ENCODE measurements at places on chromosomes 13 and 19.

DNA sequence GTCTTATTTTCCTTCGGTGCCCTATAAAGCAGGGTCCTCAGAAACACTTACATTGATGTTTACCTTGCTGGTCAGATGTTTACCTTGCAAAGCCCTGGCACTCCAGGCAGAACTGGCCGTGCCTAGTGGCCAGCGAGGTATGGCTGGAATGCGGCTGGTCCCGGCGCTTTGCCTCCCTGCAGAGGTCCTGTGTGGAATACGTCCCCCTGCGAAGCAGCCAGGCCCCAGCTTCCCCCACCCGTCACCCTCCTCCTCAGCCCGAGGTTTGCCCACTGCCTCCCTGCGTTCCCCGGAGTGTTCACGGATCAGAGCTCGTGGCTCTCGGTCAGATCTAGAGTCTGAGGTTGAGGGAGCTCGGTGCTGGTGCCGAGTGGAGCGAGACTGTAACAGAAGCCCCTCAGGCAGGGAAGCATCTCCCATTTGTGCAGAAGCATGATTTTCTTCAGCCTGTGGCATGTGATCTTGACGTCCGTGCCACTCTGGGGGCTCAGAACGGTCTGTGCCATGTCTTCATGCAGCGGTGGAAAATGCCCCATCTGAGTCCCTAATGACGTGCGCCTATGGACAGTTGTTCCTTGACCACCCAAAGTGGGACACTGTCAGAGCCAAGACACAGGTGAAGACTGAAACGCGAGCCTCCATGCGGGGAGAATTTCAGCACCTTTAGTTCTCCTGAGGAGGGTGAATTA, 54.8 kb upstream of the SOX1 start:
- DNase-seq, result no peak

DNA sequence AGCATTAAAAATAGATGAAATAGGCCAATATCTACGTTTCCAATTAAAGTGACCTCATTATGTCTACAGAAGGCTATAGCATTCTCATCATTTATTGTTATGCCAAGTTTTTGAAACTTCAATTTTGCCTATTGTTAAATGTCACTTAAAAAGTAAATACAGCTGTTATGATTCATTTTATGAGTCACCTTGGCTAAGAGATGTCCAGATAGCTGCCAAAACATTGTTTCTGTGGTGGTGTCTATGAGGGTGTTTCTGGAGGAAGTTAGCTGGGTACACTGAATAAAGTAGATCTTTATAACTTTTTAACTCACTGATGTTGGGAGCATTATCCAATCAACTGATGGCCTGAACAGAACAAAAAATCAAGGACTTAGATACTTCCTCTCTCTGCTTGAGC, 1209.7 kb upstream of the PCDH9 start:
- DNase-seq, result no peak

GRCh38 chr13:110340812-110341444, 33.8 kb downstream of the COL4A2 start:
- DNase-seq, result no peak

- no peak for DNase-seq
These were observed 447.3 kb downstream of the FGF9 start for GRCh38 chr13:22118158-22118557.

DNA sequence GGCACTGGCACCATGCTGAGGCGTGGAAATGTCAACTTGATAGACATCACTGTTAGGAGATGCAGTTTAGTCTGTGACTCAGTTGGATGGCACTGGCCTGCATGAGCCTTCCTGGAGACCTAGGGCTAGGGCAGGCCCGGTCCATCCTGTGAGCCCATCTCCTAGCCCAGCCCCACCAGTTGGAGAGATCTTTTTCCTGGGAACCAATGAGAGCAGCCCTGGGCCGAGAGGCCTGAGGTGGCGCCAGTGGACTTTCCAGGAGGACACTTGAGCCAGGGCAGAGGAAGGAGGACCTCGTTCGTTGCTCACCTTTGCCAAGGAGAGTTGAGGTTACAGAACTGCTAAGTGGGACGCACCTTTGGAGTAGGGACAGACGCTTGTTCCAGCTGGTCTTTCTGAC, 100.5 kb upstream of the TEX29 start:
- no peak for DNase-seq

DNA sequence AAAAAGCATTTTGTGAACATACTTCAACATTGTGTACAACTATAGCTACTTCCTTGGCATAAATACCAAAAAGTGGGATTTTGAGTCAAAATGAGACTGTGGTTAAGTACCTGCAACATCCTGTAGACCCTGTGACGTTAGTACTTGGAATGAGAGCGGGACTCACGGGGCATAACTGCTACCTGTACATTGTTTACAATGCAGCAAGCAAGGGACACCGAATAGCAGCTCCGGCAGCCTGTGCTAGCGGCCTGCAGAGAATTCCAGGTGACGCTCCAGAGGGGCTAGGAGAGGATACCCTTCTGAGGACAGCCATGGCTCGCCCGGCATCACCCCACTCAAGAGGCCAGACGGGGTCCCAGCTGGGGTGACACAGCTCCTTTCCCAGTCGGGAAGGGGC, 824 bp upstream of the ZNF331 start:
- DNase-seq, result no peak

GRCh38 chr19:53552001-53552721, 14.2 kb downstream of the ZNF331 start:
- no peak for DNase-seq

DNA sequence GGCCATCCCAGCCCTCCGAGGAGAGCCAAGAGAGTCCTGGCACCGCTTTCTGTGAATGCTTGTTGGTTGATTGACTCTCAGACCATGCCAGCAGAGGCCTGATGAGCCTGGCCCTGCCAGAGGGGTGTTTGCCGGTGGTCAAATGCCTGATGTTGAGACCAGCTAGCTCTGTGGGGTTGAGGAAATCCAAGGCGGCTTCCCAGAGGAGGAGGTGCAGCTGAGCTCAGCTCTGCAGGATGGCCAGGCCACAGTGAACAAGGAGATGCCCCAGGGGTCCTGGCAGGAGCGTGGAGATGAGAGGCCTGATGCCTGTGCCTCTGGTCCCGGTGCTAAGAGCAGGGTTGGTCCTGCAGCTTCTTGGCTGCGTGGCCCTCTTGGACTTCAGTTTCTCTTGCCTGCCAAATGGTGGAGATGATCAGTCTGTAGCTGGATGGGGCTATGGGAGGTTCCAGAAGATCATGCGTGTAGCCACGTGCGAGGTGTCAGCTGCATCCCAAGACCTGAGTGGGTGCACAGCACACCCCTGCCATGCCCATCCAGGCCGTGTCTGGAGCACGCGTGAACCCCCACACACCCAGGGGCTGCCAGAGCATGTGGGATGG, 16.8 kb downstream of the NFIC start:
- no peak for DNase-seq

DNA sequence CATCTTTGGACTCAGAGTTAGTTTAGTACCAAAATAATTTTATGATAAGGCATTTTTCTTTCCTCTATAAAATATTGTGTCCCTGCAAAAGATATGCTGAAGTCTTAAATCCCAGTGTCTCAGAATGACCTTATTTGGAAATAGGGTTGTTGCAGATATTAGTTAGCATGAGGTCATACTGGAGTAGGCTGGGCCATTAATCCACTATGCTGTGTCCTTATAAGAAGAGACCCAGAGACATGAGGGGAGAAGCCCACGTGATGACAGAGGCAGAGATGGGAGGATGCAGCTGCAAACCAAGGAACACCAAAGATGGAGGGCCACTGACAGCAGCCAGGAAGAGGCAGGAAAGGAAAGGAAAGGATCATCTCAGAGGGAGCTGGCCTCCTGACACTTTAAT, 6.4 kb downstream of the POGLUT2 start:
- DNase-seq, result no peak

- DNase-seq, result peak; percentile 45
These were observed at the start of gene GSX1 for GRCh38 chr13:27792393-27793218. TSS of gene GSX1 (plus strand) at chr13:27792483. CDS start at chr13:27792691, 208 bp downstream.

GRCh38 chr19:5681391-5682106, 722 bp downstream of the HSD11B1L start:
- DNase-seq, result no peak

GRCh38 chr19:1955171-1956121, 14.5 kb downstream of the CSNK1G2 start:
- no peak for DNase-seq

- no peak for DNase-seq
These were observed 2.2 kb downstream of the ABCC4 start for GRCh38 chr13:95298971-95299621.

- no peak for DNase-seq
These were observed 105.7 kb upstream of the KL start for GRCh38 chr13:32910530-32910929.

- DNase-seq, result no peak
These were observed 72.8 kb downstream of the GNG7 start for GRCh38 chr19:2629491-2630351.

DNA sequence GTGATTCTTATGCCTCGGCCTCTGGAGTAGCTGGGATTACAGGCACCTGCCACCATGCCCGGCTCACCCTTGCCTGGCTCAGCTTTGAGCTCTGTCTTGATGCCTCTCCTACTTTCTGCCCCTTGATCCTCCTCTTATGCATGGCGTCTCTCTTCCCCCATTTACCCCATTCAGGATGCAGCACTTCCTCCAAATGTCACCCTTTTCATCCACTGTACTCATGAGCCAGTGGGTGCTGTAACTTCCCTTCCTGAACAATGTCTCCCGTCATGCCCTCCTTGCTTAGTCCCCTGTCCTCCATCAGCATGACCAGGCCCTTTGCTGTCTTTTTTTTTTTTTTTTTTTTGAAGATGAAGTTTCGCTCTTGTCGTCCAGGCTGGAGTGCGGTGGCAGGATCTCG, 3.4 kb upstream of the SIGLEC9 start:
- no peak for DNase-seq

DNA sequence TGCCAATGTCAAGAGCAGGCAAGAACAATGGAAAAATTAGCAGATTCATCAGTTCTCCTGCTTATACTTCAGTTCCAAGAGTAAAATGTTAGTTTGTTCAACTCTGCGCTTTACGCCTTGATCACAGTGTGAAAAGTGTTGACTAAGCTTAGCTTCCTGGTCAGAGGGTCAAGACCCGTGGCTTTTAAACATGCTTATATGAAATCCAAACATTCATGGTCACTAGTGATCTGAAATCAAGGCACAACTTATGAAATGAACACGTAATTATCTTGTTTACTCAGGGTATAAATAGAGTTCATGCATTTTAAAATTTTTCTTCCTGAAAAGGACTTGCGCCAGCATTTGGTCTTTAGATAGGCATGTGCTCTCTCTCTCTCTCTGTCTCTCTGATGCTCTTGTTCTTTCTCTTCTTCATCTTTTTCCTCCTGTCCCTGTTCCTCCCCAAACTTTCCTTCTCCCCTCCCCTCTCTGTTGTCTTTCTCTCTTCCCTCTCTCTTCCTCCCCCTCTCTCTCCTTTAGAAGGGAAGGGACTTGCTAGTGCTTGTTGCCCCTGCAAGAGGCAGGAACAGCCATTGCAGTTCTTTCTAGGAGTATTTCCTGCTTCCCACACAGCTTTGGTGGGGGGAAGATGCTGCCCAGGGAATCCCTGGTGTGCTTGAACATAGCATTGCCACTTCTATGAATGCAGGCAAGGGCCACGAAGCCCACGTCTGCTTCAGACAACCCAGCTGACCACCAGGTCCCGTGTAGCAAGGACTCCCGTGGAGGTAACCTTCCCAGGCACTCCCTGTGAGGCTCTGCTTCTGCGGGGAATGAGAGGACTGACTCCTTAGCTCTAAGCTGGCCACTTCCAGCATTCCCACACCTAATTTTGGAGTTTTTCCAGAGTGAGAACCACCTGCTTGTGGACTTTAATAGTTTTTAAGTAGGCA, 7.1 kb upstream of the ZNF536 start:
- DNase-seq, result no peak

- peak; percentile 85 for DNase-seq
These were observed 514.5 kb downstream of the IRS2 start for GRCh38 chr13:109271555-109272541.

GRCh38 chr13:113939129-113939943, 34.5 kb downstream of the C13orf46 start:
- no peak for DNase-seq

DNA sequence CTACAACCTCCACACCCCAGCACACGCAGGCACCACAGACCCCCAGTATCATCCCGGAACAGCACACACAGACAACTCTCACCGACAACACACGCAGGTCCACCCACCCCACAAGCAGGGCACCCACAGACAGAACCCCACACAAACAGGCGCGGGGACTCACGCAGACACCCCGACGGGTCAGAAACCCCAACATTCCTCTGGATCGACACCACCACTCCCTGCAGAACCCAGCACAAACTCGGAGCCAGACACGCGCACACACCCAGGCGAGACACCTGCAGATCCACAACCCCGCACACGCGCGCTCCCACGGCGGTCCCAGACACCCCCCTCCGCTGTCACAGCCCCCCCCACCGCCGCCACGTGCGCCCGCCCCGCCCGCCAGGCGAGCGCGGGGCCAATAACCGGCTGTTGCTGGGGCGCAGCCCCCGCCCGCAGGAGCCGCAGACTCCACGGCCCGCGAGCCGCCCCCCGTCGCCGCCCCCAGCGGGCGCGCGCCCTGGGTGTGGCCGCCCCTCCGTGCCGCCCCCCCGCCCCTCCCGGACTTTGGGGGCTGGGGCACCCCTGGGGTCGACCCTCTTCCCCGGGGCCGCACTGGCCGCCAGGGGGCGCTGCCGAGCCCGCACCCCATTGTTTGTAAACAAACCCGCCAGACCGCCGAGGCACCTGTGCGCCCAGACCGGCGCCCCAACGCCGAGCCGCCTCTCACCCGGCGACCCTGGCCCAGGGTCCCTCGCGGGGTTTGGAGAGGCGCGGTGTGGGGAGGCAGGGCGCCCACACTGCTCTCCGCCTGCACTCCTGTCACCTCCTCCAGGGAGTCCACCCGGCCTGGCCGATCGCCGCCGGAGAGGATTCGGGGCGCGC, 712 bp downstream of the BBC3 start:
- DNase-seq, result peak; percentile 59

GRCh38 chr13:39419876-39420275, 183.1 kb downstream of the LHFPL6 start:
- DNase-seq, result no peak

DNA sequence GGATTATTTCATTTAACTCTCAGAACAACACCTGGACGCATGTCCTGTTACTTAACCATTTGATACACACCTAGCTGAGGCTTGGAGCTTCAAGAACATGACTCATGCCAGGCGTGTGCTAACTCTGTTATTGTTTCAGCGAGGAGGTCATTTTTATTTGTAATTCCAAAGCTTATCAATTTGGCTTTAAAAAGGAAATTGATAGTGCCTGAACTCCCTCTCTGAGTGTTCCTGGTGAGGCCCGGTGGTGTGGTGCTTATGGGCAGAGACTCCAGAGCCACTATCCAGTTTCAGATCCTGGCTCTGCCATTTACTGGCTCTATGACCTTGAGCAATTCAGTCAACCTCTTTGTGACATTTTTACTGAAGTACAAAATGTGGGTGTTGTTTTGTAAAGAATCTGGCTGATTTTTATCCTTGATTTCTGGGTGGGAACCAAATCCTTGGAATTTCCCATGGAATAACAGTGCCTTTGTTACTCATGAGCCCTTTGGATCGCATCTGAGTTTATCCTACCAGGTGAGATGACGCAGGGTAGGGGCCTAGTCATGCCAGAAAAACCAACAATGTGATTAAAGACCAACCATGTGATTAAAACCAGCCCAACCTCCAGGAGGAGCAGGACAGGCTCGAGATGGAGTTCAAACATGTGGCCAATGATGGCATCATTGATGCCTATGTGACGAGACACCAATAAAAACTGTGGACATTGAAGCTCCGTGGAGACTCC, 198.8 kb downstream of the MYO16 start:
- no peak for DNase-seq
